CD4-positive, alpha-beta T cell treated with Interleukin-15 for 4 hours (primary cell): ENCODE measurements at places on chromosomes 2 and 18.

DNA sequence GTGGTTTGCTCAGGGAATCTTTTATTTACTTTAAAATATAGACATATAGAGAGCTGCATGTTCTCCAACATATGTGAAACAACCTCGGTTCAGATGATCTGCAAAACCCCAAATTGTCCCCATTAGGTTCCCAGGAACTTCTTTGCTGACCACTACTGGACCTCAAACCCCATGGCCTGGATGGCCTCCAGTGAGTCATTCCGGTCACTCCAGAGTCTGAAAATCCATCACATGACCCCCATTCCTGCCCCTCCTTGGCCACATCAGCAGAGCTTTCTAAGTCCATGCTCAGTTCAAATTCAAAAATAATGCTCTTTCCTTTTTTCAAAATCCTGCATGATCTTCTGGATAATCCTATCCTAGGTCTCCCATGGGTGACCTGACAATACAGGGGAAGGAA is 271.0 kb downstream of the TNS1 start:
- DNase-seq = no peak

DNA sequence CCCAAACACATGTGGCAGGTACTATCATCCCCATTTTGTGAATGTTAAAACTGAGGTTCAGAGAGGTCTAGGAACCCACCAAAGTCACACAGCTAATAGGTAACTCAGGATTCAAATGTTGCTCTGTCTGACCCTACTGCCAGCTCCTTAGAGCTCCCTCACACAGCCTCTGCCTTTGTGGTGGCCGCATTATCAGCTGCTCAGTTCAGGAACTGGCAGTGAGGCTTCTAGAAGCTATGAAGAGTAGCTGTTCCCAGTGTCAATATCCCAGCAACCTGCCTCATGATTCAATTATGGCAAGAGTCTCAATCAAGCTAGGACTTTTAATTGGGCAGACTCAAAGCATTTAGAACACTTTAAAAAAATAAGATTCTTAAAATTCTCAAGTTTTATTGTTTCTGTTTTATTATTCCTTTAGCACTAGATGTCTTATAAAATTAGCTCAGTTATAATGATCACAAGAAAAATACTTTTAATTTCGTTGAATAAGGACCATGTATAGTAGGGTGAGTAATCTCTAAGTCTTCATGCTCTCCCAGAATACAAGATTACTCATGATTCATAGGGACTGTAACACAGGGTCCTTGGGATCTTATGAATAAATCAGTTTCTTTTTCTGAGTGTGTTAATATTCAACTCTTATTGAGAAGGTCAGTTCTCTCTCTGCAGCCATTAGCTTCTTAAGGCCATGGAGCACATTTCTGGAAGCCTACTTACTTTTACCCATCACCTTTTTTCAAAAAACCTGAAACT is 342.7 kb downstream of the RND3 start:
- no peak for DNase-seq

DNA sequence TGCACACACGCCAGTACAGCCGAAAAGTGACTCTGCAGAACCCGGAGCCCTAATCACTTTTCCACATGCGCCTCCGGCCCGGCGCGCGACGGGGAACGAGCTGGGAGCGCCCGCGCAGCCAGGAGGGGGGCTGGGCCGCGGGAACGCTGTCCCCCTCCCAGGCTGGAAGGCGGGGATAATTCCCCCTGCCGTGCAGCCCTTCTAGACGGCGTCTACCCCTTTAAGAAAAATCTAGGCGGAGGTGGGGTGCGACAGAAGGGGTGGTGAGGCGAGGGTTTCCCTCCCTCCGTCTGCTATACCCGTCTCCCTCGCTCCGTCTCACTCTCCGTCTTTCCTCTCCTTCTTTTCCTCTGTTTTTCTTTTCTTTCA is 2.4 kb downstream of the CYP26B1 start:
- no peak for DNase-seq

DNA sequence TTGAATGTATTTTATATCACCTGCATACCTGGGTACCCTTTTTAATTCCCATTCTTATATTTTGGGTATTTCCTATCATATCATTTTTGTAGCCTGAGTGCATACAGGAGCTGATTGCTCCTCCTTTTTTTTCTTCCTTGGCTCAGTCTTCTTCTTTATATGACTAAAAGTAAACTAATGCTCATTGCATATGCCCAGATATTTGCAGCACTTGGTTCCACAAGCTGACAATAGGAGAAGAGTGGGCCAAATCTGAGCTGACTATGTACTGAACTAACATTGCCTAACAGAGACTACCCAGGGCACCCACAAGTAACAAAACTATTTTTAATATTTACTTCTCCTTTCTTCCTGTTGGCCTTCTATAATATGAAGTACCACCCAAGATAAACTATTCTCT is 131.7 kb upstream of the SPOPL start:
- DNase-seq = no peak

GRCh38 chr2:3131636-3132326 is 245.8 kb downstream of the EIPR1 start:
- DNase-seq = no peak

DNA sequence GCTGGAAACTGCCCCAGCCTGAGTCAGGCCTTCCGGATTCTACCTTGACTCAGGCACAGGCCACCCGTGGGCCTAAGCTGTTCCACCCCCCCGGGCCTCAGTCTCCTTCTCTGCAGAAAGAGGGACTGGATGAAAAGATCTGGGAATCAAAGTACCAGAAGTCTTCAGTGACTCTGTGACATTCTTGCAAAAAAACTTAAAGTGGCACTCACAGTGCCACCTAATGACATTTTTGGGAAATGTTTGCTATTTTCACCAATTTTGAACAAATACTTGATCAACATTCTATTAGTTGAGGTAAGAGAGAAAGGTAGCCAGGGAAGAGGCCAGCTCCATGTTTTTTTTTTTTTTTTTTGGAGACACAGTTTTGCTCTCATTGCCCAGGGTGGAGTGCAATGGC is 48.3 kb upstream of the ACAA2 start:
- peak; percentile 31 for DNase-seq

DNA sequence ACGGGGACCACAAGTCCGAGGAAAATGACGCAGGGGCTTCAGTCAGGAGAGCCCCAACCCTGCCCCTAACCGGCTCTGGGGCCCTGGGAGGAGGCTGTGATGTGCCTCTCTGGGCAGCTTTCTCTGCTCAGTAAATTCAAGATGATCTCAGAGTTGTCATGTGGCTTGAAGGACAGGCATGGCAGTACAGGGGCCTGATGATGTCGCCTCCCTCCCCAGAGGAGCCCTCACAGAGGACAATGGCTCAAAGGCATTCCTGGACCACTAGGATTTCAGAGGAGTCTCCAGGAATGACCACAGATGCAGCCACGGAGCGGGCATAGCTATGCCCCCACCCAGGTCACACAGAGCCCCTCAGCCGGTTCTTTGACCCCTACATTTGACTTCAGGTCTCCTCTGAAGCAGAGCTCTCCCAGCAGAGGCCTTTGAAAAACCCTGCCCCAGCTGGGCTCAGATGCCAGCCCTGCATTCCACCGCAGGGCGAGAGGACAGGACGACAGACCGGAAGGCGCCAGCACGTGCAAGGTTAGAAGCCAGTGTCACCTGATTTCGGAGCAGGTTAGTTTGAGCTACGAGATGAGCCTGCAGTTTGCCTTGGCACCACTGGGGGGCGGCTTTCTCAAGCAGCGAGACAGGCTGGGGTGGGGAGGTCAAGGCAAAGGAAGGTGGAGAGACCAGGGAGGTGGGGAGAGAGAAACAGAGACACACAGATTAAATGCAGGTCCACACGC is 39.2 kb downstream of the BIN1 start:
- DNase-seq = peak; percentile 77

- no peak for DNase-seq
These were observed 338.6 kb upstream of the MMADHC start for GRCh38 chr2:149926149-149926548.
